ENCODE measurements at places on chromosomes 2 and 18. TPM values are rescaled to one million over a fixed set of nuclear protein-coding genes. Genes with fewer than 3 reads are reported as not detected.

- no peak for DNase-seq
Measured at GRCh38 chr2:127279781-127280180, 14.2 kb downstream of the ERCC3 start.

Gene GIGYF2
- 24.0 TPM for total RNA-seq

Gene DNER
- total RNA-seq = 2.7 TPM

Gene ALLC
- not detected for total RNA-seq

Gene EFR3B
- total RNA-seq = 1.3 TPM

- no peak for DNase-seq
Measured at GRCh38 chr2:9758741-9759140, 84.5 kb upstream of the TAF1B start.

Gene GYPC
- 59.9 TPM for total RNA-seq

GRCh38 chr2:71798266-71799012, 345.1 kb downstream of the DYSF start:
- no peak for DNase-seq

DNA sequence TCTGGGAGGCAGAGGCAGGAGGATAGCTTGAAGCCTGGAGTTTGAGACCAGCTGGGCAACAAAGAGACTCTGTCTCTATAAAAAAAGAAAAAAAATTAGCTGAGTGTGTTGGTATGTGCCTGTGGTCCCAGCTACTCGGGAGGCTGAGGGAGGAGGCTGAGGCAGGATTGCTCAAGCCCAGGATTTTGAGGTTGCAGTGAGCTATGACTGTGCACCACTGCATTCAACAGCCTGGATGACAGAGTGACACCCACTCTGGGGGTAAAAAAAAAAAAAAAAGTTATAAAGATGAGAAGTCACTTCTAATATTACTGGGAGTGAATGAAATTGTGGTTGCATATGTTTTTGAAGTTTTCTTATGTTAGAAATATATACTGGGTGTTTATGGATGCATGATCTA, 71.6 kb downstream of the C2orf74 start:
- DNase-seq = no peak

GRCh38 chr2:234425639-234426603, 71.0 kb downstream of the ARL4C start:
- DNase-seq = no peak

DNA sequence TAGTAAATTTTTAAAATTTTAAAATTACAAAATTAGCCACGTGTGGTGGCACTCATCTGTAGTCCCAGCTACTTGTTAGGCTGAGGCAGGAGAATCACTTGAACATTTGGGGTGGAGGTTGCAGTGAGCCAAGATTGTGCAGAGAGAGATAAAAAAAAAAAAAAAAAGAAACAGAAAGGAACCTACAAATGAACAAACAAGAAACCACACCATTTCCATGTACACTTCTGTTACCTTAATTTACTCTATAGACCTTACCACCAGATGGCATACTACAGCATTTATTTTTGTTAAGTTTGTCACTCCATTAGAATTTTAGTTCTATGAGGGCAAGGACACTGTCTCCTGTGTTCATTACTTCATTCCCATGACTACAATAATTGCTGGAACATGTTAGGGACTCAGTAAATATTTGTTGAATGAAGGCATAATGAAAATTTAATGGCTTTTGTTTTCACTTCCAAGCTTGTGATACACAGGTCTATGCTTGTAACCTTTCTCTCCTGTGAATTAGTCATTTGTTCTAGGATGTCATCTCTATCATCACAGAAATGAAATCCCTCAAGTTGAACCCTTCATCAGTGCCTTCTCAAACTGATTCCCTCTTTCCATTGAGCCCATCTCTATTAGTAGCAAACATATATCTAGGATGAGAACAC, 76.0 kb downstream of the ARHGAP15 start:
- no peak for DNase-seq
